ENCODE measurements at places on chromosomes 6 and 20.

DNA sequence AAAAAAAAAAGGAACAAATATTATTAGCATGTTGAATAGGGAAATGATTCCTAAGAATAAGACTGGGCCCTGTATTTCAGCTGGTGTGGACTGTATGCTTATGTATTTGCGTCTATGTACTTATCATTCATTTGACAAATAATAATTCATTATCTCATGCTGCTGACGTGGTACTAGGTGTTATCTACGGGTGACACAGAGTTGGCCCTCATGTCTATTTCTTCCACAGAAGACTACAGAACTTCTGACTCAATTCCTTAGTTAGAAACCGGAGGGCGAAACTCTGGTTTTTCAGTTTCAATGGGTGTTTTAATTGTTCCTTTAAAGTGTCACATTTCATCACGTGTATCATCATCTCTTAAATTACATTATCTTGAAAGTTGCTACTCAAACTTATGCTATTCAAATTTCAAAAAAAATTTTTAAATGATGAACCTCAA lies 305.9 kb downstream of the CLIC5 start:
- DNase-seq, result no peak

DNA sequence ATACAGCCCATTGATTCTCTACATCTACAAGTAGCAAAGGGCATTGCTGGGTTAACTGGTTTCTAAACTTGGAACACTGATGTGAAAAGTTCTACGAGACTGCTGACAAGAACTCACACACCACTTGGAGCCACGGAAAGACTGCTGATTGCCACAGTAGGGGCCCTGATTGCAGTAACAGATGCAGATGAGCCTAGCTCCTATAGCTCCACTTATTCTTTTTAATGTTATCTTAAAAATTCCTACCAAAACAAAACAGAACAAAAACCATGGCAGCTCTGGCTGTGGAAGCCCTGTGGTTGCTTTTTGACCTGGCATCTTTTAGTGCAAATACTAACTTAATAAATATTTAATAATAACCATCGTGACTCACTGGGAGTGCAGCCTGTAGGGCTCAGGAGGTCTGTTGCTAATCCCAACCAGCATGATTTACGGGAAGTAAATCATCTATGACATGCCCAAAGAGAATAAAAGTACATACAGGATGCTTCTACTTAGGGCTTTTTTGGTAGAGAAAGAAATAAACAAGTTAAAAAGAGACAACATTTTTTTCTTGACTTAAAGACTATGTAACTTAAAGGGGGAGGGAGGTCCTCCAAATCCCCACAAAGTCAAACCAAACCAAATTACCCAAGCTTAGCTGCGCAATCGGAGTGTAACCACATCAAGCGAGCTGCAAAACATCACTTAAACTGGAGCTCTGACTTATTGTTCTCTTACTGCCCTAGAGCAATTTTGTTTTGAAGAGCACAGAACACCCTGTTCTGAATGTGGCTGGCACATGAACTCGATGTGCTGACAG lies 87.2 kb downstream of the FKBP5 start:
- DNase-seq, result peak; percentile 77

DNA sequence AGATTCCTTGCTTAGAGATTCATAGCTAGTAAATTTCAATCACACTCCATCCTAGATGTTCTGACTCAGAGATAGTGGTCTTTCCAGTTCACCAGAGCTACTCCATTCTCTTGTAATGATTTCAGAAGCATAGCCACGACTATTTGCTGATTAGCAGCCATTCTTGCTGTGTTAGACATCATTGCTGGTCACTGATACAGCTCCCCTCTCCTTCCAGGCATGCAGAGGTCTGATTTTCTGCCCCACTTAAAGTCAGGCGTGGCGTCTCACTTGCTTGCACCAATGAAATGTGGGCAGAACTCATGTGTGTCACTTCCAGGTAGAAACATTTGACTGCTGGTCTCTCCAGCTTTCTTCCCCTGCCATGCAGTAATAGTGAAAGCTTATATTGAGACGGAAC lies 168.9 kb upstream of the JARID2 start:
- DNase-seq, result no peak

DNA sequence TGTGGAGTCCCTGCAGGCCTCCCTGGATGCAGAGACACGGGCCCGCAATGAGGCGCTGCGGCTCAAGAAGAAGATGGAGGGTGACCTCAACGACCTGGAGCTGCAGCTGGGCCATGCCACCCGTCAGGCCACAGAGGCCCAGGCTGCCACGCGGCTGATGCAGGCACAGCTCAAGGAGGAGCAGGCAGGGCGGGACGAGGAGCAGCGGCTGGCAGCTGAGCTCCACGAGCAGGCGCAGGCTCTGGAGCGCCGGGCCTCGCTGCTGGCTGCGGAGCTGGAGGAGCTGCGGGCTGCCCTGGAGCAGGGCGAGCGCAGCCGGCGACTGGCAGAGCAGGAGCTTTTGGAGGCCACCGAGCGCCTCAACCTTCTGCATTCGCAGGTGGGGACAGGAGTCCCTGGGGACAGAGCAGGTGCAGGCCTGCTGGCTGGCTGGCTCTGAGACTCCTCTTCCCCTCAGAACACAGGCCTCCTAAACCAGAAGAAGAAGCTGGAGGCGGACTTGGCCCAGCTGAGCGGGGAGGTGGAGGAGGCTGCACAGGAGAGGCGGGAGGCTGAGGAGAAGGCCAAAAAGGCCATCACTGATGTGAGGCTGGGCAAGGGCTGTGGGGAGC lies 44.7 kb downstream of the MYH7B start:
- DNase-seq, result no peak

All from testis (tissue), 5 donors.